KBM-7 (cell line): ENCODE measurements at places on chromosomes 3 and 15.

DNA sequence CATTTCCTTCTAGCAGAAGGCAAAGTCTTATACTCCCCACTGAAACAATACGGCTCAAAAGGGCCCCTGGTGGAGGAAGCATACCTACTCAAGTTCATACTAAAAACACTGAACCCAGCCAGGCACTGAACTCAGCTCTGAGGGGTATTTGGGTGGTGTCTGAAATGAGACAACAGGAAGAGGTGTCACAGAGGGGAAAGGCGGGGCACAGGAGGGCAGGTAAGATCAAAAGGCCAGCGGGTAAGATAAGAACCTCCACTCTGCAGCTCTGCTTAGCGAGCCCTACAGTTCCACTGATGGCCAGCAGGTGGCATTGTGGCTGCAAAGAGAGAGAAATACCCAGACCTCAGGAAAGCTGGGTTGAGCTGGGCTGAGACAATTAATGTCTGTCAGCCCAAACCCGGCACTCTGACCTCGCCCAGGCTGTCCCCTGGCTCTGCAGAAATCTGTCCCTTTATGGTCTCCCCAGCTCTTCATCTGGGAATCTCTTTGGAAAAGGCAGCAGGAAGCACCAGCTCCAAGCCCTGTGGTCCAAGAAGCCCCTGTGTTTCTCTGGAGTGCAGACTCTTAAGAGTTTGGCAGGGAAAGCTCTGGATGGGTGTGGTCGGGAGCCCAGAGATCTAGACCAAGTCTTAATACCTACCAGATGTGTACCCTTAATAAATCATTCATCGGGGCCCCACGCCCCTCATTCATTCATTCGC, 8.4 kb downstream of the MFGE8 start:
- DNase-seq = peak; percentile 95

GRCh38 chr3:11734-12133, 184.8 kb upstream of the CHL1 start:
- DNase-seq = peak; percentile 30

- peak; percentile 86 for DNase-seq
Observed at GRCh38 chr3:98763076-98763475, at the start of gene ST3GAL6. Gene ST3GAL6, plus strand, starts transcription at chr3:98763340. Its CDS starts 5,101 bp downstream, at chr3:98768441.

- no peak for DNase-seq
Observed at GRCh38 chr3:61114316-61114953, 136.8 kb downstream of the FHIT start.

DNA sequence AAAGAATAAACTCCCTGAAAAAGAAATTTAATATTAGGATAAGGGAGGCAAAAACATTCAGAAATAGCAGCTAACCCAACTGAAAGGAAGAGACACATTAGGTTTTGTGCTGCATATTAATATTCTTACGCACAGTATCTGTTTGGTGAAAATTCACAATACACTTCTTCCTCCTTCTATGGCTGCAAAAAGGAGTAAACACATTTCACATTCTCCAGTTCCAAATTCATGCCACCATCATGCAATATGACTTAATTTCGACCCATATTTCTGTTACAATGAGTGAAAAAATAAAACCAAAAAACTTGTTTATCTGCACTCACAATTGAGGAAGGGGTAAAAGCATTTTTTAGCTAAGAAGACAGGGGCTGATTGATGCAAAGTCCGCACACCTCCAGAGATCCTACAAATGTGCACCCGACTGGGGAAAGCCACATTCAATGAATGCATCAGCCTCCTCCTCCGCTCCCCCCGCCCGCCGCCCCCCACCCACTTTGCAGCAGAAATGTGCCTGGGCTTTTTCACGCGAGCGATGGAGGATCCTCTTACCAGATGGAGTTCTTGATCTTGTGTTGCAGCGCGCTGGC, 1.0 kb downstream of the RFX7 start:
- peak; percentile 52 for DNase-seq

GRCh38 chr15:66843581-66843980, 141.5 kb downstream of the SMAD6 start:
- DNase-seq = no peak

GRCh38 chr3:117798687-117799386, 1089.3 kb downstream of the TUSC7 start:
- DNase-seq = no peak

GRCh38 chr3:13121553-13122001, 48.3 kb upstream of the IQSEC1 start:
- no peak for DNase-seq

- DNase-seq = no peak
Observed at GRCh38 chr15:51229907-51230330, 108.5 kb downstream of the CYP19A1 start.

GRCh38 chr3:57164217-57164656, 916 bp downstream of the IL17RD start:
- no peak for DNase-seq

DNA sequence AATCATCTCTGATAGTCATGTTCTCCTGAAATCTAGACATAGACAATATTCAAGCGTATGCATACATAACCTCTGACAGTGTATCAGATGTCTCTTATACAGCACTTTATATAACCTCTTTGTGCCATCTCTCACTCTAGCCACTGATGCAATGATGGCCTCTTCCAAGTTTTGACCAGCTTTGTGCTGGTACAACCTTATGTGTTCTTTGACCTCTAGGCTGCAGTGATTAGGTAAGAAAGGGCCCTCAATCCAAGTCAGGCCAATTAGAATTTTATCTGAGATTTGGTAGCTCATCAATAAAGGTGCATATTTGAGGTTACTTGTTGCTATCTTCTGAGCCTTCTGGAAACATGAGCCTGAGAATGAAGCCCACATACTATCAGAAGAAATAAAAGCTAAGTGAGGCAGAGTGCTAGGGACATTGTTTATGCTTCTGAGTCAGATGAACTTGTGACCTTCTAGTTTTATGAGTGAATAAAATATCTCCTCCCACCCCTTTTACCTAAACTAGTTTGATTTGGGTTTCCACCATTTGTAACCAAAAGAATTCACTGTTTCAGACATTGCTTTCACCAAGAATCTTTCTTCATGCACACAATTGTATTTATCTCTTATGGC, 283.2 kb upstream of the SUCLG2 start:
- DNase-seq = no peak

DNA sequence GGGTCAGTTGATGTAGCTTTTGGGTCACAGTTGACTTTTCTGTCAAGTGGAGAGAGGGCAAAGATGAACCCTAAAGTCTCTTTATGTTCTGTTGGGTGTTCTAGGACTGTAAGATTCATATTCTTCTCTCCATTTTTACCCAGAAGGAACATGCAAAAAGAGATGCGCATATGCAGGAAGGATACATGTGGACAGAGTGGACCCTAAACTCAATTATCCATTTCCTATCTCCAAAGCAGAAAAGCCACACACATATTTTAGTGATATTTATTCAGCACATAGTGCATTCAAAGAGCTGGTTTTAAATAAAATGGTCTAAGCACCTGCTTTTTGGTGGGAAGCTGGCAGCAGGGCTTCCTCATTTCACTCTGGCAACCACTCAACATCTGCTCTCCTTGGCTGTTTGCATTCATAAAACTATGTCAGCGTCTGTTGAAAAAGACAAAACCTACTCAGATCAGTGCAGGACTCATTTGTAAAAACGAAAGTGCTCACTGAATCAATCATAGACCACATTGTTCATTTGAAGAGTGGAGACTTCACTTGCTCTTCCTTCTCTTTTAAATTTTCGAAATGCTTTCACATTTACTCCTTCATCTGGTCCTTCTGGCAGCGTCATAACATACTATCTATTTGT, 96.6 kb downstream of the SEMA6D start:
- no peak for DNase-seq

DNA sequence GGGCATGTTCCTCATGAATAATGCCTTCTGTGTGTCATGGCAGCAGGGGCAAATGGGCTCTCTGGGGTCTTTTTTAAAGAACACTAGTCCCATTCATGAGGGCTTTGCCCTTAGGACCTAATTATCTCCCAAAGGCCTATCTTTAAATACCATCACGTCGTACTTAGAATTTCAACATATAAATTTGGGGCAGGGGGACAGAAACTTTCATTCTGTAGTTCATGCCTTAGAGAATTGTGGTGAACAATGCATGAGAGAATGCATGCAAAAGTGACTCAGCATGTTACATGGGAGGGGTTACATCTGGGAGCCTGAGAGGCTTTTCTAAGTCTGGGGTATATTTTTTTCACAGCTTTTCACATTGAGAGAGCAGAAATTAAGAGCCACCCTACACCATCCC, 208.5 kb upstream of the ROPN1 start:
- DNase-seq = no peak

DNA sequence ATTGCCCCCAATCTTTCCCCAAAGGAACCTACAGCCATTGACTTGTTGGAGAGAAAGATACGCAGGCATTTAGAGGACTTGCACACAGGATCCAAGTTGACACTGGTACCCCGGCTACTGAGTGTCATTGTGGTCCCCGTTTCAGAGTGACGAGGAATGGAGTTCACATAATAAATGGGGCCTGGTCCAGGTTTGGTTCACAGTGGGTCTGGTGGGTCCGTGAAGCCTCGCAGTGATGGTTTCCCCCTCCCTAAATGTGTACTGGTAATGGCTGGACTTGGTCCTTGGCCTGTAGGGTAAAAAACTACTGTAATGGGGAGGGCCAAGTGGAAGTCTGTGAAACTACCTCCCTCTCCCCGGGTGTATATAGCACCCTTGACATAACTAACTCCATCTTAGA, 232.1 kb upstream of the LYSMD4 start:
- no peak for DNase-seq

- peak; percentile 21 for DNase-seq
Observed at GRCh38 chr3:134057654-134058110, 28.0 kb upstream of the SLCO2A1 start.

GRCh38 chr3:20194793-20195460, 8.9 kb upstream of the SGO1 start:
- DNase-seq = no peak

- no peak for DNase-seq
Observed at GRCh38 chr3:76673171-76673570, 366.7 kb upstream of the ROBO2 start.

DNA sequence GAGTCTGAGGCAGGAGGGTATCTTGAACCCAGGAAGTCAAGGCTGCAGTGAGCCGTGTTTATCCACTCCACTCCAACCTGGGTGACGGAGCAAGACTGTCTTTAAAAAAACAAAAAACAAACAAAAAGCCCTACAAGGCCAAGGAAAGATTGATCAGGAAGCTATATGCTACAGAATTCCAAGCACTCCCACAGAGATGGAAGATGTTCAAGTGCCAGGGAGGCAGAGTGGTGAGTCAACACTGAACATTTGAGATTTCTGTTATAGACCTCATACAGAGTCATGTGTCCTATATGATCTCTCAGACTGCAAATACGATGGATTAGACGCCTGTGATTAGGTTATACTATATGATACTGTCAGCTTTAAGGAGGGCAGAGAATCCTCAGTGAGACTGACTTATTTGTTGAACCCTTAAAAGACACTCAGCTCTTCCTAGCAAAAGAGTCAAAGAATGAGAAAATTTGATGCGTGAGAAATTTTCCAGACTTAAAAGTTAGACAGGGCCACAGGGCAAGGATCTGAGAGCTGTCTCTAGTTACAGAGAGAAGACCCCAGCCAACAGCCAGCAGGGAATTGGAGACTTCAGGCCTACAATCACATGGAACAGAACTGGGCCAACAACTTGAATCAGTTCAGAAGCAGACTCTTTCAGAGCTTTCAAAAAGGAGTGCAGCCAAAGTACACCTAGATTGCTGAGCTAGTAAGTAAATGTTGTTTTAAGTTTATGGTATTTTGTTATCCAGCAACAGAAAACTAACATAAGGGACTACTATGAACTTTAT, 107.6 kb downstream of the PIK3CB start:
- DNase-seq = no peak

DNA sequence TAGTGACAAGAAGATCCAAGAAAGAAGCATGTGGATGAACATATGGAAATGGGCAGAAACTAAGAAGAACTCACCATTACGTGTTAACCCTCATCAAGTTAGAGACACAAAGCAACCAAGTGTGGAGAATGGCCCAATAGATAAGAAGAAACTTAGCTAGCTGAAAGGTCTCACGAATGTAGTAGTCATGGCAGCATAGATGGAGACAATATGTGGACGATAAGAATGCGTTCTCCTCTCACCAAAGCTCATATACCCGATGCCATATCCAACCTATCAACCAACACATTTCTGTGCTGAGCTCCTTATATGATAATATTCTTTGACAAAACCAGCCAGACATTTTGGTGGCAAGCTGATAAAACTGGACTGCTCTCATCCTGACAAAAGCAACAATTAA, 15.1 kb upstream of the CLDN1 start:
- no peak for DNase-seq

- no peak for DNase-seq
Observed at GRCh38 chr3:191070762-191071403, 128.2 kb upstream of the OSTN start.

- peak; percentile 15 for DNase-seq
Observed at GRCh38 chr15:59185725-59186124, 20.9 kb upstream of the LDHAL6B start.

DNA sequence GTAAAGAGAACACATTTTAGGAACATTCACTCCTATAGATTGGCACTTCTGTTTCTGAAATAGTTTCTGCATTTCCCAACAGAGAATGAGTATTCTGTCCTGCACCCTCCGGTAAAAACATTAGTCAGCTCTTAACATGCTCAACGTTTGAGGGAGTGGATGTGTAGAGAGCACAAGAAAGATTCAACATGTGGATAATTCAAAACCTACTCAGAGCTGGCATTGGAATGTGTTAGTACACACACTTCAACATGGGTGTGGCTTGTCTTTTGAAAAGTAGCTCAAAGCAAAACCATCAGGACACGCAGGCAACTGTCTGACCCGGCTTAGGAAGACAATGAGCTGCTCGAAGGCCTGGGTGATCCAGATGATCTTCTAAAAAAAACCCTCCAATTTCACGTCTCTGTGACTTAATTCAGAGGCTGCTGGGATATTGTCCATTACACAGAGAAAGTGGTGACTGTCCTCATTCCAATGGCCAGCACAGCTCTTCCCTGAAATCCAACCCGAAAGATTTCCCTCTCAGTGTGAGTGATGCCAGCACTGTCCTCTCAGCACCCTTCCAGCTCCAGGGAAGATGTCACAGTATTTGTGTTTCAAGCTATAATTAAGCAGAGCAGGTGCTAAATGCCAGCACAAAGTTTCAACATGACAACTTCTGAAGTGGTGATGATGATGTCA, 18.1 kb downstream of the FBN1 start:
- DNase-seq = no peak

- no peak for DNase-seq
Observed at GRCh38 chr3:112167758-112168157, 34.7 kb upstream of the GCSAM start.

DNA sequence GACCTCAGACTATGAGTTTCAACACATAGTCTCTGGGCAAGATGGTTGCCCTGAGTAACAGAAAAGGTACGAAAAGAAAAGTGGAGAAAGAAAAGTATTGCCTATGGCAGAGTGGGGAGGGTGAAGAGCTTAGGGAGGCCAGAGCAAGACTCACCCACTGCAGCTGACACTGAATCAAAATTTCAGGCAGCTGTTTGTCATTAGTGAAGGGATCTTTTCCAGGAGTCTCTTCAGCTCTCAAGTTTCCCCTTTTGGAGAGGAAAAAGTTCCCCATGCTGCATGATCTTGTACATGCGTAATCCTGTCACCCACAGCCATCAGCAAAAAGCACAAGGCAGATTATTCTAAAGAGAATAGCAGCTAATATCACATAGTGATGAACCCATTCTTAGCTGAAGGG, 616.9 kb upstream of the GBE1 start:
- DNase-seq = no peak

- no peak for DNase-seq
Observed at GRCh38 chr15:45546789-45547188, 24.2 kb upstream of the SLC30A4 start.
